ENCODE measurements at places on chromosomes 5 and 9. TPM values are rescaled to one million over a fixed set of nuclear protein-coding genes. Genes with fewer than 3 reads are reported as not detected.
A peak's percentile ranks its signal among the peaks of the same experiment; 100 is the strongest.

Gene PLPP7
- 0.83 TPM for total RNA-seq

Gene PCDHB12
- total RNA-seq = 0.18 TPM

Gene SLC34A1
- not detected for total RNA-seq

Gene GFI1B
- total RNA-seq = not detected

Gene DMGDH
- not detected for total RNA-seq

Gene NOP16
- total RNA-seq = 51.6 TPM

Gene PCAT7
- not detected for total RNA-seq

Gene CA9
- total RNA-seq = not detected

Gene STXBP1
- 51.3 TPM for total RNA-seq

Gene SOX30
- not detected for total RNA-seq

Gene PCDHB7
- 0.48 TPM for total RNA-seq

Gene PCDHGC5
- total RNA-seq = 1.2 TPM

Gene IL9
- total RNA-seq = not detected

Gene HTR4
- not detected for total RNA-seq

Gene CDH12
- not detected for total RNA-seq

Gene MED22
- 26.7 TPM for total RNA-seq

Gene FGF18
- total RNA-seq = not detected

Gene FGFR4
- 3.8 TPM for total RNA-seq

Gene LHX3
- not detected for total RNA-seq

Gene CDC25C
- 13.3 TPM for total RNA-seq

Gene WHRN
- total RNA-seq = 0.69 TPM

DNA sequence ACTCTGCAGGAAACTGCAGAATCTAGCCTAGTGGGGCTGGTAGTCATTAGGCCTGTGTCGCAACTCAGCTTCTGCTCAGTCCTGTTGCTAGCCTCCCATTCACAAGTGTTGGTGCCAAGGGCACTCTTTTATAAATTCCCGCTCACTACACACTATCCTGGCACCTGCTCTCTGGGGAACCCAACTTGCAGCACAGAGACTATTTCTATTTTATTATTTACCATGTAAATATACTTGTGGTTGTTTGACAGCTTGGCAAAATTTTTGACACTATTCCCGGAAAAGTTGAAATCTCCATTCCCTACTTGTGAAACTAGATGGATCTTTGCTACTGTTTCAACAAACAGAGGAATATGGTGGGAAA, 20.4 kb upstream of the SMC2 start:
- DNase-seq = no peak

- peak; percentile 43 for DNase-seq
Observed at GRCh38 chr5:4862500-4862899, 277.6 kb upstream of the ADAMTS16 start.

DNA sequence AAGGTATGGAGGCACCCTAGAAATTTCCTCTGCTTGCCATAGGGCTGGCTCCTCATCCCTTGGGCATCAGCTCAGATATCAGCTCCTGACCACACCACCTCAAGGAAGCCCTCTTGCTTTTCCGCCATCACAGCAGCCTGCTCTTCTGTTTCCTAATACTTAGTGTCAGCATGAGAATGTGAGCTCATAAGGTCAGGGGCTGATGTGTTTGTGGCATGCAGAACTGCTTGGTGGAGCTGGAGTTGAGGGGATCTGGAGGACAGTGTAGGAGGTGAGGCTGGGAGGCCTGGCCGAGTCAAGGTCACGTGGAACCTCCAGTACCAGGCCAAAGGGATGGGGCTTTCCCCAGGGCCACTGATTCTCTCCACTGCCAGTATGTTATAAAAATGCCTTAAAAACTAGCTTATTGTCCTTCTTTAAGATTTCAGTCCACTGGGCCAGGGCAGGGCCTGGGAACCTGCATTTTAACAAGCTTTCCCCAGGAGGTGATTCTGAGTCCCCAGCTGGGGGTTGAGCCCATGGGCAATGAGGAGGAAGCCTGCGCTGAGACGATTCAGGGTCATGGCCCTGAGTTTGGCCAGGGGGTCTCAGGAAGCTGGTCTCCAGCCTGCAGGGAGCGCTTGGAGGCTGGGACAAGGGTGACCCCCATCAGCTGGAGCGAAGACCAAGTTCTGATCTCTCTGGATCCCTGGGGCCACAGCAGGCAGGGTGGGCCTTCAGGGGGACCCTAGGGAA, 28.6 kb downstream of the DAB2IP start:
- DNase-seq = no peak

- no peak for DNase-seq
Observed at GRCh38 chr9:119160551-119160950, 208.7 kb downstream of the BRINP1 start.

DNA sequence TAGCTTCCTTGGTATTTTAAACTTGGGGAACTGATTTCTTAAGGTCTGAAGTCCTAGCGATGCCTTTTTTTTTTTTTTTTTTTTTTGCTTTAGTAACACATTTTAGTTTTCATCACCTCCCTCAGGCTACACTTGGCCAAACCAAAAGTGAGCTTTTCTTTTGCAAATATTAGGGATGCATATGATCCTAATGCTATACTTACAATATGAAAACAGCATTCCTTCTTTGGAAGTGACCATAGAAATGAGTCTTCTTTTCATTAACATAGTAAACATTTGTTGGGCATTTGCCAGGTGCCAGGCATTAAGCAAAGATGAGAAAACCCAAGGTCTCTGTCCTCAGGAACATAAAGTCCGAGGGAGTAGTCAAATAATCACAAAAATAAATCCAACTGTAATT, 189.8 kb downstream of the ALDH1A1 start:
- DNase-seq = no peak

GRCh38 chr5:126016256-126016655, 407.0 kb upstream of the GRAMD2B start:
- no peak for DNase-seq

DNA sequence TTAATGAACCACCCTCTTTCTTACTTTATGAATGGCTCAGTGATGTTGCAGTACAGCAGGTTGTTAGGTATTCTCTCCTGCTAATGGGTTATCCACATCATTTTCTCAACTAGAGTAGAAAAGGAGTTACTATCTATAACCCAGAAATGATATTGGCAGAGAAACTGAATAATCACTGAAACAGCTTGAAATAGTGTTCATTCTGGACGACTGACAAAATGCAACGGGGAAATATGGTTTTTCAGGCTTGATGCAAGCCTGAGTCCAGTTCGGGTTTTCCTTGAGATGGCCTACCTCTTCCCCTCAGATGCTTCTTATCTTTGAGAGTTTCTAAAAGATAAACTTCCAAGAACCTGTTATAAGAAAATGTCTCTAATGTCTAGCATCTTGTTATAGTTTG, 187.3 kb downstream of the RAB3C start:
- no peak for DNase-seq

- no peak for DNase-seq
Observed at GRCh38 chr5:94796586-94796985, 178.1 kb downstream of the SLF1 start.

DNA sequence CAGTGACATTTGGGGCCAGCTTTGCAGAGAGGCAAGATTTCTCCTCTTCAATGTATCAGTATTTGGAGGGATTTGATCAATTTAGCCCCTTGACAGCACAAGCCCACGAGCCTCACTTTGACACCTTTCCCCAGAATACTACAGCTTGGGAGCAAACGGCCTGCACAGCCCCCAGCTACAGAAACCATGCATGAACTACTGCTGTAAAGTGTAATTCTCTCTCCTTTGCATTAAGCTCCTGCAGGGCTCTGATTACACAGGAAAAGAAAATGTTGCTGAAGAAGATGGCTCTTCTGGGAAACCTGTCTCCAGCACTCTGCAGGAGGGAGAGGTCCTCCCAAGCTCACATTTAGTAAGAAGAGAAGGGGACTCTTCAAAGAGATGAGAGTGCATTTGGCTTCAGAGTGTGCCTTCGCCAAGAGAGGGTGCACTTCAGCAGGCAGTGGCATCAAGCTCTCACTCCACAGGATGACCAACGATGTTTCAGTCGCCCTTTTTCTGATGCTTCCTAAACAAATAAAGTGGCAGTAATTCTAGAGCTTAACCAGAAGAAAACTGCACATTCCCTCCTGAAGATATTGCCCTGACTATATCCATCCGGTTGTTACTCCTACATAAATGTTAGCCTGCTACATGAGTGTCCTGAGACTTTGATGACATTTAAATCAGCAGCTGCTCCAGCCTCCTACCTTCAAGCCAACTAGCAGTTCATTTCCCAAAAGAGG, 272.2 kb downstream of the AUH start:
- DNase-seq = peak; percentile 41

DNA sequence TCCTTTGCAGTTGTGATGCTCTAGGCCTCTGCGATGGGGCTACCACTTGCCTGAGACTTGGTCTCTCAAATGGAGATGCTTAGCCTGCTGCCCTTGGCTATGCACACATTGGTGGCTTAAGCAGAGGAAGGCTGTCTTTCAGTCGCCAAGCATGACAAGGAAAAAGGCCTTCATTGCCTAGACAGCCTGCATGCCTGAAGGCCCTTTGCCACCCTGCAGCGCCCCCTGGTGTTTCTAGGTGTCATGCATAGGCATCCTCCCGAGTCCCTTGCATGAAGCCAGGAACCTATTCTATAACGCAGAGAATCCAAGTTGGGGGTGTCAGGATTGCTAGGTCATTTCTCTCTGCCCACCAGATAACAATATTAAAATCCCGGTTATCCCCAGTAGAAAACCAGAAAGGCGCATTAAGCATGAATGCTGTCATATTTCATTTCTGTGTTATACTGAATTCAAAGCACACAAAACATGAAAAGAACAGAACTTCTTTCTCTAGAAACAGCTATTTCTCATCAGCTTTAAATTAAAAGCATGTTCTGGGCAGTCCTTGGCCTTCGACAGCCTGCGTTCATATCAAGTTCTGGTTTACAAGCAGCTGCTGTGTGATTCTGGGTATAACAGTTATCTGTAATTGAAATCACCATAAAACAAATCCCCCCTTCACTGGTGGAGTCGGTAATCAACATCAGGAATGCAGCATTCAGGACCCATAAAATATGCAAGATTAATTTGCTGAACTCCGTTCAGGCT, 59.7 kb upstream of the TRPC7 start:
- peak; percentile 58 for DNase-seq

- no peak for DNase-seq
Observed at GRCh38 chr5:154466671-154467070, 11.4 kb downstream of the HAND1 start.

GRCh38 chr9:24616863-24617262, 71.2 kb upstream of the IZUMO3 start:
- no peak for DNase-seq

DNA sequence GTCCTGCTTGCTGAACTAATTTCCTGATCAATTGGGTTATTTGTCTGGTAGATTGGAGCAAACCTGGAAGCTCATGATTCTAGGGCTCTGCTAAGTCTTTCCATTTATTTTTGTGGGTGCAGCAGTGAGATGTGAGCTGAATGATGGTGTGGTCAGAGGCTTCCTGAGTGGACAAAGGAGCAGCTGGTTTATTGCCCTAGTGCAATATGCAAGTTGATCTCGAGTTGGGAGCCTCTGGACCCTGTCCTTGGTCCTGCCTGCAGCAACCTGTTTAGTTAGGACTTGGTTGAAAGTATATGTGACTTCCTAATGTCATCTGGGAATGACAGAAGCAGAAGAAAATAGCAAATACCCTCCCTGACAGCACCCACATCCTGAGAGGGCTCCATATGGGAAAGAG, 4.2 kb upstream of the UNC5A start:
- DNase-seq = peak; percentile 16

GRCh38 chr5:178296066-178296465, 63.5 kb upstream of the PHYKPL start:
- DNase-seq = no peak

DNA sequence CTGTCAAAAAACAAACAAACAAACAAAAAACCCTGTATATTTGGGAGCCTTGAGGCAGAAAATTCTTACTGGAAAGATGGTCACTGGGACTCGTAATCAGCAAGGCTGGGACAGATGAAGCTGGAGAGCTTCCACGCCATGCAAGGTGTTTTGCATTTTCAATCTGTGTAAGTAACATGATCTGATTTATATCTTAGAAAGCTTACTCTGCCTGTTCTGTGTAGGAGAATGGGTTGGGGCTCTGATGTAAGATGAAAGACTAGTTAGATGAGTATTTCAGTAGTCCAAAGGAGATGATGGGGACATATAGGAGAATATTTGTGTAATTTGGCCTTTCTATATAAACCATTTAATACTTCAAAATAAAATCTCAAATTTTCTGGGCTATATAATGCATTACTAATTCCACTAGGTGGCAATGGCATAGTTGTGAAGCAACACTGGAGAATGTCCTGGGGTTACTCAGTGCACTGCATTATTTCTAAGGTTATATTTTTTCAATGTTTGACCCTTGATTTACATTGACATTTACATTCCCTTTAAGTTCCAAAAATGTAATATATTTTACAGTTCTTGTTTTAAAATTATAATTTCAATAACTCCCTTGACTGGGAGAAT, 21.9 kb upstream of the FSD1L start:
- DNase-seq = peak; percentile 26

DNA sequence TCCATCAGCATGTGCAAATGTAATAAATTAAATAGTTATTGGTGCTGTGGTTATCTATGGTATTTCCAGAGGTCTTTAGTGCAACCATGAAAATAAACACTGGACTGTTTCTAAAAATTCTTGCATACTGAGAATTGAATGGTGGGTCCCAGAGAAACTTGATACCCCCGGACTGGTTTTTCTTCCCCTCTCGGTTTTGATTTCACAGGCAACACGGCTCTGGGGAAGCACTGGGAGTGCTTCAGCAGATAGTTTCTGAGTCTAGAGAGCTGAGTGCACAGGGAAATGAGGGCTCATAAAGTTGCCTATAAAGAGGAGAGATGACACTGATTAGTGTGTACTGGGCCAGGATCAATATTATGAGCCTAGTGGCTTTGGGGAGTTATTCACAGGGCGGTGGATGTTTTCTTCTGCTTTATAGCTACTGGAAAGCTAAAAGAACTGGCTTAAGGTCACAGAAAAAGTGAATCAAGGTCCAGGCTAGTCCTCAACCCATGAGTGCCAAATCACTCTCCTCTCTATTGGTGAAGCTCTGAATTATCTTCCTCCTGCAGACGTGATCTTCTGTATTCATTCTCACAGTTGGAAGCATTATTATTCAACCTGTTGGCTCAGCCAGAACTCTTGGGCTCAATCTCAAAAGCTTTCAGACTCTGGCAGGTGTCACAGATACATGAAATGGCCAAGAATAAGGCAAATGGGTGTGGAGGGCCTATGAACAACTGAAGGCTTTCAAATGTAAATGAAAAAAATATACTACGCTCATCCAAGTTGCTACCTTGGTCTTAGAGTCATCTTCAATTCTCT, 170.2 kb upstream of the HMHB1 start:
- no peak for DNase-seq

Data from endothelial cell of umbilical vein (primary cell).